ENCODE measurements at places on chromosomes 1 and 21.

DNA sequence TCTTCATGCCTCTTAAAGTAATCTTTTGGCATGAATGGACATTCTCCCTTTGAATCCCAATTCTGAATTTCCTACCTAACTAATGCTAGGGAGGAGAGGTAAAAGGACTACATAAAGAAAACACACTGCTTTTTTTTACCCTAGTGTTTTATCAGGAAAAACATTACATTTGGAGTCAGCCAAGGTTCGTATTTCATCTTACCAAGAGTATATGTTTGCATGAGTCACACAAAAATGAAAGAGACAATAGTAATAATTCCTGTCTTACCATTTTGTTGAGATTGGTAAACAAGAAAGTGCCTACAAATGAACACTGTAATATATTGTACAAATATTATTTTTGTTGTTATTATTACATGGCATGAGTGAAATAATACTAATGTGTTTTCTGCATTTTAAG lies 112.9 kb upstream of the WARS2 start:
- DNase-seq: no peak

GRCh38 chr1:228852511-228853088 lies 117.3 kb downstream of the RHOU start:
- no peak for DNase-seq

GRCh38 chr1:109046671-109047070 lies 4.8 kb upstream of the WDR47 start:
- no peak for DNase-seq

DNA sequence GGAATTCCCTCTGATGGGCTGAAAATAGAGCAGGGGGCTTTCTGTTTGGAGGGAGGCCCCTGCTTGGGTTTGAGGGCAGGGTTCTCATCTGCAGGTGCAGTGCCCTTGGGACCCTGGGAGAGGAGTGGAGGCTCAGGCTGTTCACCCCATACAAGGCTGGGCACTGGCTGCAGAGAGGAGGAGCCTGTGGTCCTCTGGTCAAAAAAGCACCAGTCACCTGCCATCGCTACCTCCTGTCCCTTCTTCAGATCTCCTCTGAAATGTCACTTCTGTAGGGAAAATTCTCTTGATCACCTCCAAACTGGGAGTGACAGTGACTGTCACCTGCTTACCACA lies 108.9 kb downstream of the TRABD2B start:
- DNase-seq: no peak

DNA sequence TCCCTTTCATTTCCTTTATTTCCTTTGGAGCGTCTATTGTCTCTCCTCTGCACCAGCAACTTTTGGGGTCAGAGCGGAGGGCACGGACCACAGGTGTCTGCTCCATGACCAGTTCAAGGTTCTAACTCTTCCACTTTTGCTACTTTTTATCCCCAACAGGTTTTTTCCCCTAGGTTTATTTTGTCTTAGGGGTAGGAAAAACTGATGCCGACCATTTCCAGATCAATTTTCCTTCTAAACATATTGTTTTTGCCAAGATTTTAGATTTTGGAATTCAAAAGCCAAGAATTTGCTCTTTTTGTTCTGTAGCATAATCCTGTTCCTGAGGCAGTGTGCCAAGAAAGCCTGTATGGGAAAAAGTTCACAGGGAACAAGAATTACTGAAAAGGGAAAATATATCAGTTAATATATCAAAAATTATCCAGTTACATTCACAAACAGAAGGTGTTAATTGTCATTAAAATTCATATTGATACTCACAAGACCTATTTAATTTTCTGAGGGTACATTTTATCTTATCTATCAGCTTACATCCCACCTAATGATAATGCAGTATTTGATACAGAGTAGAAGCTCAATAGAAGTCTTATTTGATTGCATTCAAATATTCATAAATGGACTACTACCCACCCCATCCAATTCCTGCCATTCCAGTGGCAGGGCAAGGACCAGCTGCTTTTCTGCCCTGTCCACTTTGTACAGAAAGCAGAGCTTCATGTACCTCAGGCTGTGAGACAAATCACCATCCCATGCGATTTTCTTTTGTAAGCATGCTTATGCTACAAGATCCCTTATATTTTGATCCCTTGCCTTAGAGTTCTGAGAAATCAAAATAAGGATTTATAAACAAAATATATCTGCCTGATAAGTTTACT lies 31.2 kb downstream of the TSEN15 start:
- no peak for DNase-seq

GRCh38 chr1:62436039-62436465 lies 797 bp upstream of the USP1 start:
- peak; percentile 93 for DNase-seq

GRCh38 chr1:2054560-2054959 lies 4.3 kb downstream of the PRKCZ start:
- no peak for DNase-seq

DNA sequence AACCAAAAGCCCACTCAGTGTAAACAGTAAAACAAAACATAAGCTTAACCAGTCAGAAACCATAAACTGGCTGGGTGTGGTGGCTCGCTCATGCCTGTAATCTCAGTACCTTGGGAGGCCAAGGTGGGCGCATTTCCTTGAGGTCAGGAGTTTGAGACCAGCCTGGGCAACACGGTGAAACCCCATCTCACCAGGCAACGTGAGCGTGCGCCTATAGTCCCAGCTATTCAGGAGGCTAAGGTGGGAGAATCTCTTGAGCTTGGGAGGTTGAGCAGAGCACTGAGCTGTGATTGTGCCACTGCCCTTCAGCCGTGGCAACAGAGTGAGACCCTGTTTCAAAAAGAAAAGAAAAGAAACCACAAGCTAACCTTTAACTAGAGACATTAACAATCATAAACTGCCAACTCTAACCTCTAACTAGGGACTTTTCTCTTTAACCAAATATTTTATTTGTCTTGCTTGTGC lies 13.1 kb upstream of the PRRC2C start:
- DNase-seq: no peak
